AG08396 (cell line): ENCODE measurements at places on chromosomes 12 and 14.

GRCh38 chr14:104515811-104516780 lies 63.5 kb upstream of the C14orf180 start:
- DNase-seq: no peak

DNA sequence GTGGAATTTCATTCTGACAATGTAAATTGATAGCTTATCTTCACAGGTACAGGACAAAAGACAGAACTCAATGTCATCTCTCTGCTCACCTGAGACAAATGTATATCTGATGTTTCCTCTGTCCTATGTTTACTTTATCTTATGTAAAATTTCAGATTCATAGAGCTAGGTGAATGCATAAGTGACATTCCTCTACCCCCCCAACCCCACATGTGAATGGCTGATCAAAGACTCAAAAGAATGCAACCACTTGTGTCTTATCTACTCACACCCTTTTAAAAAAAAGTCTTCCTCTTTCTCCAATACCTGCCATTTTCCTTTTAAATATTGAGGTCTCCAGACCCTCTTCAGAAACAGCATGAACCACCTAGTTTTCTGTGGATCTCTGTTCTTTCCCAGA lies 736.6 kb upstream of the SEL1L start:
- no peak for DNase-seq

DNA sequence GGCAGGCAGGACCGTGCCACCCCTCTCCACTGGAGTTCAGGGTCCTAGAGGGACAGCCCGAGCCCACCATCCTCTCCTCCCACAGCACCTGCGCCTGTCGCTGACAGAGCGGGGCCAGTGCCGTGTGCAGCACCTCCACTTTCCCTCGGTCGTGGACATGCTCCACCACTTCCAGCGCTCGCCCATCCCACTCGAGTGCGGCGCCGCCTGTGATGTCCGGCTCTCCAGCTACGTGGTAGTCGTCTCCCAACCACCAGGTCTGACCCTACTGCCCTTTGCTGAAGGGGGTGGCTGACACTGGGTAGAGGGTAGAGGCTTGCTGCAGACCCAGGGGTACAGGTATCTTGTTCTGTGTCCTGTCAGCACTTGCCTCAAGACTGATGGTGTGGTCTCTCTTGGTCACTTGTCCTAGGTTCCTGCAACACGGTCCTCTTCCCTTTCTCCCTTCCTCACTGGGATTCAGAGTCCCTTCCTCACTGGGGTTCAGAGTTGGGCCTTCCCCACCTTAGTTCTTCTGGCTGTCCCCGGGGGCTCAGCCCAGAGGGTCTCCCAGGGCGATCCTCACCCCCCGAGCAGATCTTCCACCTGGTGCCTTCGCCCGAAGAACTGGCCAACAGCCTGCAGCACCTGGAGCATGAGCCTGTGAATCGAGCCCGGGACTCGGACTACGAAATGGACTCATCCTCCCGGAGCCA lies 42.0 kb downstream of the SH2B3 start:
- no peak for DNase-seq

DNA sequence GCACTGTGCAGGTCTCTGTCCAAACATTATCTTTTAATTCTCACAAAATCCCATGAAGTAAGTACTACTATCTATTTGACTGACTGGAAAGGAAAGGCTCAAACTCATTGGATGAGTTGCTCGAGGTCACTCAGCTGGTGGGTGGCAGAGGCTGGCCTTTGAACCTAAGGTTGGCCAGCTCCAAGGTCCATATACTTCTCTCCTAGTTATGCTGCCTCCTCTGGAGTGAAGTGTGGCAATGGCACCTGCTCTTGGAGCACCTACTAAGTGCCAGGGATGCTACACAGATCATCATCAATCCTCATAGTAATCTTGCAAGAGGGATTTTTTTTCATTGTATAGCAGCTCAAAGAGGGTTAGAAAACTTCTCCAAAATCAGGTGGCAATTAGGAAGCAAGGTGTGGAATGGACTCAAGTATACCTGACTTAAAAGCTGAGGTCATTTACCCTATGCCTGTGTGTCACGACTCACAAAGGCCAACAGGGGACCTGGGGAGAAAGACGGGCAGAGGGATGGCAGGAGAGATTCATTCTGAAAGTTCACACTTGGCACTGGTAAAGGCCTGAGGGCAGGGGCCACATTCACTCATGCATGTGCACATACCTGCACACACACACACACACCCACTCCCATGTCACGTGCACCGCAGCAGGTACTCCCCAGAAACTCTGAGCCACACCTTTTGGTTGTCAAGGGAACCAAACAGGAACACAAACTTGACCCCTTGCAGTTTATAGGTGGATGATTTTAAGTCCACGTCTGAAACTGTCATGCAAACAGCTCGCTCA lies 146.4 kb downstream of the FOXN3 start:
- DNase-seq: no peak

DNA sequence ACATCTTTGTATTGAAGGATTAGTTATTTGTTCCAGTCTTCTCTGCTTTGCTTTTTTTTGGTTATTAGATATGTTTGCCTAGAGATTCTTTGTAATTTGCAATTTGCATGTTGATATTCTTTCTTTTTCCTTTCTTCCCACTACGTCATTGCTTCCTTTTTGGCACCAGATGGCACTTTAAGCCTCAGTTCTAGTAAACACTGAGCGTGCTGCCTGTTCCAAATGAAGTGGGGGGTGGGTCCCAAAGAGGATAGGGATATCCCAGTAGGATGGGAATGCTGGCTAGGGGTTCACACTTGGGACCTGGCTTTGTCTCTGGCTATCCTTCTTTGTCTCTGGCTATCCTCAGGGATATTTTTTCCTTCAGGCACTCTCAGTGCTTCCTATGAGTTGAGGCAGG lies 17.0 kb downstream of the EAPP start:
- DNase-seq: no peak

DNA sequence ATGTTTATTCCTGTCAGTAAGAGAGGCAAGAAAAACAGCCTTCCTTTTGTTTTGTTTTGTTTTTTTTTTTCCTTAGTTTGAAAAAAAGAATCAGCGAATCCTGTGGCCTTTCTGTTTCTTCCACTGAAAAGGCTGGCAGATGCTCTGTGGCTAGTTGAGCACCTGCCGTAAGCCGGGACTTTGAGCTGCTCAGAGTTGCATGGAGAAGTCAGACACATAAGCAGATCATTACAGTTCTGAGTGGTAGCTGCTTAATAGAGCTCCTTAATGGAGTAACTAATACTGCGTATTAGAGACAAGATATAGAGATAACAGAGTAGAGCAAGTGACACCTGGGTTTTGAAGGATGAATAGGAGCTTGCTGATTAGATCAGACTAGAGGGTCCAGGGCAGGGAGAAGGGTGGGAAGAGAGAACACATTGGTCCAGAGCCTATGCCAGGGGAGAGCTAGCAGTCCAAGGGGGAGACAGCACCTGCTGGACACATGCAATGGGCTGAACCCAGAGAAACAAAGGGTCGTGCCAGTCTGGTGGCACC lies 129.4 kb downstream of the TSPAN9 start:
- DNase-seq: no peak

DNA sequence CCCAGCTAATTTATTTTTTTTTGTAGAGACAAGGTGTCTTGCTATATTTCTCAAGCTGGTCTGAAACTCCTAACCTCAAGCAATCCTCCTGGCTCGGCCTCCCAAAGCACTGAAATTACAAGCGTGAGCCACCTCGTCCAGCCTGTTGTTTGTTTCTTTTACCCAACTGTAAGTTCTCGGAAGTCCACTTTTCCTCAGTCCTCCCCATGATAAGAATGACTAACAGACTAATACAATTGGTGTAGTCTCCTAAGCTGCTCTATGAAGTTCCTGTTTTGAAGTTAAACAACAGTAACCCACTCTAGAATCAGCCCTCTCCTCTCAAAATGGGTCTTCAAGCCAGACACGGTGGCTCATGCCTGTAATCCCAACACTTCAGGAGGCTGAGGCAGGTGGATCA lies 36.5 kb downstream of the HIGD1C start:
- no peak for DNase-seq

DNA sequence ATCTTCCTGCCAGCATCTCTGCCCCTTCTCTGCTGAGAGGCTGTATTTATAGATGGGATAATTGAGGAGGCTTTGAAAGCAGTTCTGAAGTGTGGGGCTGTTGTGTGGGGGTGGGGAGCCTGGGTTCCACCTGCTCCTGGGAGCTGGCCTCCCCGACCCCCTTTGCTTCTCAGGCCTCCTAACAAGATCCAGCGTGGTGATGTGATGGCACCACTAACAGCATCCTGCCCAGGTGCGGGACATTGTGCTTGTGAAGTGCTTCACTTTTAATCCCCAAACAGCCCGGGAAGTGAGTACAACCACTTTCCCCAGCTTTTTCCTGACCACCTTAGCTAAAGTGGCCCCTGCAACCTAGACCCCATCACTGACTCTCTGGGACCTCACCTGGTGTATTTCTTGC lies 95.1 kb upstream of the NRXN3 start:
- DNase-seq: no peak

- DNase-seq: no peak
Measured at GRCh38 chr12:128969480-128970055, 116.3 kb downstream of the GLT1D1 start.

DNA sequence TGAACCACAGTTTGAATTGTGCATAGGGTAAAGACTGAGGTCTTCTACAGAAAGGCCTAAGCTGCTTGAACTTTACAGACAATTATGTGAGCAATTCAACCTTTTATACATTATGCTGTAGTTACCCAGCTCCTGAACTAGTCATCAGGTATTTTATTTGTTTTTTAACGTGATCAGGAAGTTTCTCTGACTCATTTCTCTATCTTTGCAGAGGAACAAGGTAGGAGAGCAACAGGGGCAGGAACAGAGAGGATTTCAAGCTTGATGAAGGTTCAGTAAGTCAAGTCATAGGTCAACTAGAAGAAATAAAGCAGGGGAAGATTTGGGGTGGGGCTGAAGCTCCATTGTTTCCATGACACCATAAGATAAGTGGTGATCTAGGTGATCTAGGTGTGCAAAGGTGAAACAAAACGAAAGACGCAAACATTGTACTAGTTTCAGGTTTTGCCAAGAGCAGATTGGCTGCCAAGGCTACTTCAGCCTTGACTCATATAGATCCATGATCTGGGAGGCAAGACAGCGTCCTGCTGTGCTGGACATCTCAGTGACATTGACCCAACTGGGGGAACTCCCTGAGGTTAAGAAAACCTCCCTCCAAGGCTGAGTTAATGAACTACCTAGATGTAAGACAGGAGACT lies 198.1 kb downstream of the DAD1 start:
- DNase-seq: no peak

DNA sequence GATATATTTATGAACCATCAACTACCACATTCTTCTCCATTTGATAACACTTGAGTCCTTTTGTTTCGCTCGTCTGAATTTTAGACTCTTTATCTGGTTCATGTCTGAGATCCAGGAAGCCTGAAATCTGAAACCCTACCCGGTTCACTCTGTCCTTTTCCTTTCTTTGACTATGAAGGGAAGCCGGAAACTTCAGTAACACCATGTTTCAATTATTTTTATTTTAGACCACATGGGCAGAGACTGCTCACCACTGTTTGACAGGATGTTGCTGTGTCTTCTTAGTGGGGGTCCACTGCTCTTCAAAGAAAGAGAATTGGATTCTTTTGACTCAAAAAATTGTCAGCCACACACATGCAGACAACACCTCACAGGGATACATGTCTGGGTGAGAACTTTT lies 331.9 kb upstream of the FLRT2 start:
- DNase-seq: no peak

GRCh38 chr14:45089813-45090212 lies 5.9 kb downstream of the PRPF39 start:
- peak; percentile 15 for DNase-seq

DNA sequence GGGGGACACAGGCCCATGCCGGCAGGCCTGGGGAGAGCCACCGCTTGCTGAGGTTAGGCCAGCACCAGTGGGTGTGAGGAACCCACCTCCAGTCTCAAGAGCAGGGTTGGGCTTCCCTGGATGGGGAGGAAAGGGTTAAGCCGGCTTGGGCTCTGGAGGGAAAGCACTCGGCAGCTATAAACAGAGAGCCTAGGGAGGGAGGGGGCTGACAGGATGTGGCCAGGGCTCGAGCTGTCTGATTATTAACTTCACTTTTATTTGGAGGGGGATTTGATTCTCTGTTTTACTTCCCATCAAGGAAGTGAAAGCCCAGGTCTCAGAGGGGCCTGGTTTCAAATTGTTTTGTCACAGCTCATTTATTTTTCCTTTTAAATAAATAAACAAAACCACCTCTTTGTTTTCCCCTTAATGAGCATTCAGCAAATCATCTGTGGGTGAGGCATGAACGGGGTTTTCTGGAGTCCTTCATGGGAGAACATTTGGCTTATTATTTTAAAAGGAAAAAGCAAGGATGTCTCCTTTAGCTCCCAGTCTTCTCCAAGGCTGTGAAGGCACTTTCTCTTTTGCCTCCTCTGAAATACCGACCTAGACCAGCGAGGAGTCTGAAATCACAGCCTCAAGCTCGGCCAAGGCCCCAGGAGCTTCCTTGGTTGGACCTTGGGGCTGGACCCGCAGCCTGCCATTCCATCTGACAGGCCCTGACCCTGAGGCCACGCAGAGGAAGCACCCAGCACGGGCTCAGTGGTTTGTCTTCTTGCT lies 21.9 kb upstream of the ZFP36L1 start:
- DNase-seq: peak; percentile 50

- no peak for DNase-seq
Measured at GRCh38 chr14:52042371-52043289, 26.2 kb downstream of the NID2 start.

DNA sequence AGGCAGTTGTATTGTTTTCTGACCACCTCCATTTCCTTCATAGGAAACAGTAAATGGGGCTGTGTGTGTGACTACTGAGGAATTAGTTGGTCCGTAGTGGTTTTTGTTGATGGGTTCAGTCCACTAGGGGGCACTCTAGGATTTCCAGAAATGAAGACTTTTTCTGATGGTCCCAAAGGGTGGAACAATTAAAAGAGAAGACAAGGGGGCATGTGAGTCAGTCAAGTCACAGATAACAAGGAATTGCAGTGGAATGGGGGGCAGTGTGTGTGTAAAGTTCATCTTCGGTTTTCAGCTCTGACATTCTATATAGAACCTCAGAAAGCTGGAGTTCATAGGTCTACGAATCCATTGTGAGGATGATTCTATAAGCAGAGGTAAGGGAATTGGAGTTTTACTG lies 186.6 kb upstream of the OR4E1 start:
- peak; percentile 6 for DNase-seq

DNA sequence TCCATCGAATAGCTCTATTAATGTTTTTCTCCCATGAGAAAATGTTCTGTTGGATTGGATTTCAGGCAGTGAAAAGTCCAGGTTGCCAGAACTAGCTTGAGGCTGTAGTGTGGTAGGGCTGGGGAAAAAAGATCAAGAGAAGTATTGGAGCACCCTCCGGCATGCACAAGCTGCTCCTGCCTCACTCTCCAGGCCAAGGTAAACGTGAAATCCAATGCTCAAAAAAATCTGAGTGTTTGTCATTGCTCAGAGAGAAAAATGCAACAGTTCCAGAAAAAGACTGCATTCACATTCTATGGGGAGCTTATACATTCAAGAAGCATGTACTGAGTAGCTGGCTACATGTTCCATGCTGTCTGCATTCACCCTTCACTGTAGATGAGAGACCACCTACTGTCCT lies 680.9 kb upstream of the TBX3 start:
- no peak for DNase-seq

DNA sequence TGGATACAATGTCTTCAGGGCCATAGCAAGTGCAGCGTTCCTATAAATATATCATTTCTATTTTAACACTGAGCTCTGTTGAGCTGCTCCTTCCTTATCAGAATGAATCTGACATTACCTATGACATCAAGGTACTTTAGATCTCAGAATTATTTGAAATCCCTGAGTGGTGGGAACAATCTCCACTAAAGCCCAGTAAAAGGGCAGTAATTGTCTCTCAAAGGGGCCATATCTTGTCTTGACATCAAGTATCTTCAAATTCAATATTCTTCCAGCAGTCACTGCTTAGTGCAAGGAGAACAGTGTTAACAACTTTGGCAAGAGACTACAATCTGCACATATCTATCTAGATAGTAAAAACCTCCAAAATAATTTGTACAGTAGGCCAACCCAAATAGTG lies 21.7 kb upstream of the ST8SIA1 start:
- no peak for DNase-seq
